ENCODE measurements at places on chromosomes 2 and 18. TPM values are rescaled to one million over a fixed set of nuclear protein-coding genes. Genes with fewer than 3 reads are reported as not detected.

The LBX2 gene
- polyA plus RNA-seq = 3.1 TPM

GRCh38 chr18:11657152-11657551, 31.9 kb upstream of the GNAL start:
- DNase-seq = no peak

- DNase-seq = no peak
These were observed 155.2 kb downstream of the TWIST2 start for GRCh38 chr2:239002954-239003623.

DNA sequence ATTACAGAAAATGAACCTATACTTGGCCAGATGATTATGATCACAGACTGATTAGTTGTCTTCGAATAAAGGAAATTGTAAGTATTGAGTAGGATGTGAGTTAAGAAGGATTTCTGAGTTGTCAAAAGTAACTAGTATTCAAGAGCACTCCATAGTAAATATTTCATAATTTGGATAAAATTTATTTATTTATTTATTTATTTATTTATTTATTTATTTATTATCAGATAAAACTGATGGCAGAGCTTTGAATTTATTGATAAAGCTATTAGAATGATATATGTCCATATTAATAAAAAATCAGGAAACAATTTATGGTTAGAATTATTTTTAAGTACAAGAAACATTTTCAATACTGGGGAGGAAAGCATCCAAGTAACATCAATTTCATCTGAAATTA, 1634.1 kb downstream of the LRP1B start:
- DNase-seq = no peak

The AGXT gene
- 0.13 TPM for polyA plus RNA-seq

- DNase-seq = no peak
These were observed 562.7 kb upstream of the SLC39A10 start for GRCh38 chr2:195094330-195094729.

GRCh38 chr18:9751371-9752031, 43.4 kb downstream of the RAB31 start:
- no peak for DNase-seq

DNA sequence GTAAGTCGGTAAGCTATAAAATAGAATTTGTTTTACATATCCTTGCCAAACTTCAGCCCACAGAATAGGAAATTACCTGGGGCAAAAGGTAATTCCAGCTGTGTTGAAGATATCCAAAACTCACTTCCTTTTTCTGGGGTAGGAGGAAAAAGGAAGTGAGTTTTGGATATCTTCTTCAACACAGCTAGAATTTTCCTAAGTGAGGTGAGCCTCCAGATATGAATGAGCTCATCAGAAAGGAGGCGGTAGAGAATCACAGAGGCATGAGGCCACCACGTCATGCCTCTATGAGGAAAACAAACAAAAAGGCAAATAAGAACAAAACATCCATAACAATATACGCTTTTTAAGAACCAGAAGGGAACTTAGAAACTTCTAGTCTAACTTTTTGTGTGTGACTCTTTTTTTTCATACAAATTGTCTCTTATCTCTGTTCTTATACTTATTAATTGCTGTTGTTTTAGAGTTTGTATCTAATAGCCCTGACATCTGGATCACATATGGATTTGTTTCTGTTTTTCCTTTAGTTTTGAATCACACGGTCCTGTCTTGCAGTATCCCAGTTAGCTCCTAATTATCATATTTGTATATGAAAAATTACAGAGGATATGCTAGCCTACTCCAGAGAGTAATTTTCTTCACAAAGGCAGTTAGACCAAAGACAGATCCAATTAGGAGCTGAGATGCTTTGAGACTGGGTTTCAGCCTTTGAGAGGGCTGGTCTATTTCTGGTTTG, 104.5 kb downstream of the RBM43 start:
- DNase-seq = no peak

- DNase-seq = no peak
These were observed 159.6 kb downstream of the LDLRAD4 start for GRCh38 chr18:13378150-13378549.

GRCh38 chr2:108212671-108213070, 27.1 kb upstream of the SULT1C3 start:
- DNase-seq = no peak

The ZNF521 gene
- 41.0 TPM for polyA plus RNA-seq

DNA sequence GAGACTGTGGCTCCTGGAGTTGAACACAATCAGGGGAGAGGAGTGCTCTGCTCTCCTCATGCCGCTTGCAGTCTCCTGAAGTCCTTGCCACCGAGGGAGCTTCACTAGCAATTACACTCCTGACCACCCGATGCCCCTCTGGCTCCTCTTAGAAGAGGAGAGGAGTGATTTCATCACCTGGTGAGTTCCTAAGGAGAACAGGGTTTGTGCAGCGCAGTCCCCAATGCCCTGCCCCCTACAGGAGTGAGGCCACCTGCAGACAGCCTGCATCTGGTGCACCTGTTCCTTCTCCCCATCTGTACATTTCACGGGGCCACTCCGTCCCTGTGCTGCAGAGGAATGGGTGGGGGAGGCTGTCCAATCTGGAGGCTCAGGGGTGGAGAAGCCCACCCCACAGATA, 267.2 kb downstream of the HRH4 start:
- DNase-seq = no peak

GRCh38 chr2:236344446-236344845, 80.2 kb upstream of the ASB18 start:
- DNase-seq = no peak

The BCL2 gene
- 19.8 TPM for polyA plus RNA-seq

The HAAO gene
- polyA plus RNA-seq = 53.6 TPM

DNA sequence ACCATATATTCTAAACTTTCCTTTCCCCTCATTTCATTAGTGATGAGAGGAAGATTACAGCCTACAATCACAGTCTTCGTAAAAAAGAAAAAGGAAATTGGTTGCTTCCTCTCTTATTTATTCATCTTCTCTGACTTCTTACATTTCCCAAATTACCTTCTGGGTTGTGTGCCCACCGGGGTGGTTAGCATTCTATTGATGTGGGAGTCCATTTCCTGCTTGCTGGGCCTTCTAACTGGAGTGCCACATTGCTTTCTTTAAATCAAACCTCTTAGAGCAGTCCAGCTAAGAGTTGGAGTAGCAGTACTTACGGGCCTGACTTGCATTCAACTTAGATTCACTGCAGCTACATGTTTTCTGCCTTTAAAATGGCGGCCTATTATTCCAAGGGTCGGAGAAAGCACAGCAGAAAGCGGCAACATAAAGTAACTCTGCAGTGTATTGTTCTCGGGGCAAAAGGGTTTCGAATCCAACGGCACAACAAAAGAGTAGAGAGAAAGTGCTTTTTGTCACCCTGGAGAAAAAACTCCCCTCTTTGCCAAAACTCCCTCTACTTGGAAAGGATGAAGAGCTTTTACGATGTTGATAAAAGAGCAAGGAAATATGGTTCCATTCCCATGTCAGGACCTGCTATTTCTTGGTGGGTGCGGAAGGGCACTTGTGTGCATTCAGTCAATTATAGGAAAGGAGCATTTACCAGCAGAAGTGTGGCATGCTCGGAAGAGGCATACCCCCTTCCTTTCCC, 110.6 kb upstream of the DLX2 start:
- no peak for DNase-seq

The NXPH2 gene
- polyA plus RNA-seq = 4.7 TPM

DNA sequence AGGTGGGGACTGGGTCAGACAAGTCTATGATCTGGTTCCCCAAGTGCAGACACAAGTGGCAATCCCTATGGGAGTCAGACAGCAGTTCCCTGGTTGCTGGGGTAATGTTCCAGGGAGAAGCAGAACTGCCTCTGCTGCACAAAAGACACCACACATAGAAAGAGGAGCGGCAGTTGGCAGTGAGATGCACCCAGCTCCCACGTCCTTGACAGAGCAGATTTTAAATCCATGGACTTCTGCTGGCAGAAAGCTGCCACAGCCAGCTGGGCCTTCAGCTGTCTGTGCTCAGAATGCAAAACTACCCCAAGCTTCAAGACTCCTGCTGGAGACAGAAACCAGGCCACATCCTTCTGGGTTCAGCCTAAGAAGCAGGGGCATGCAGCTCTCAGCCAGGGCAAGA, 147.2 kb downstream of the ETAA1 start:
- DNase-seq = no peak

DNA sequence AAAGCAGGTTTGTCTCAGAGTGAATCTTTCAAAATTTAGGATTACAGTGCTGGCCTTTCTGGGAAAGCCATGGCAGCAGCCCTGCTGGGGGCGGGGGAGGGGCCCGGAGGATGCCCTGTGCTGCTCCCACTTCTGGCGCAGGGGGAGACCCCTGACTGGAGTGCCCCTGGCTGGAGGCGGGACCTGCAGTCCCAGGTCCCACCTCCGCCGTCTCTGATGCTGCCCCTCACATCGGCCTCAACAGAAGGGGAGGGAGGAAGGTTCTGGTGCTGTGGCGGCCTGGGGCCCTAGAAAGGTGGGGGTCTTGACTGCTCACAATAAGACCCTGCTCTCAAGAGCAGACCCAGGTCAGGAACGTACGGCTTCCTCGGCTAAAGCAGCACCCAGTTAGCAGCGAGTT, 216.4 kb downstream of the TWIST2 start:
- no peak for DNase-seq

- DNase-seq = no peak
These were observed 28.3 kb downstream of the PKP4 start for GRCh38 chr2:158484892-158485556.

DNA sequence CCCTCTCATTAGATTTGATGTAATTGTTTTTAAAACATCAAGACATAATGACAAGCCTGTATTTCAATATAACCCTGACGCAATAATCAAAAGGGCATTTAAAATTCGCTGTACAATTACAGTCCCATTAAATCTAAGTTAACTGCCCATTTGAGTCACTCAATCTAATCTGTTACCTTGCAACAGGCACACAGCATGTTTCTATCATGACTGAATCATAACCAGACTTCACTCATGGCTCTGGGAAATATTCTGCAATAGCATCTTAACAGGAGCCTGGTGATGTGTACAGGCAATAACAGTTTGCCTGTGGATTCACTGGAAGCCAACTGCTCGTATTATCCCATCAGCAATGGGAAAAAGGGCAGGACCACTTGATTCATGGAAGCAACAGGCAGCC, 142.3 kb upstream of the NCKAP5 start:
- no peak for DNase-seq

GRCh38 chr2:55901941-55902340, 21.6 kb downstream of the EFEMP1 start:
- no peak for DNase-seq

The UBE2F gene
- 43.6 TPM for polyA plus RNA-seq

- no peak for DNase-seq
These were observed 26.1 kb upstream of the CERS6 start for GRCh38 chr2:168429988-168430387.

DNA sequence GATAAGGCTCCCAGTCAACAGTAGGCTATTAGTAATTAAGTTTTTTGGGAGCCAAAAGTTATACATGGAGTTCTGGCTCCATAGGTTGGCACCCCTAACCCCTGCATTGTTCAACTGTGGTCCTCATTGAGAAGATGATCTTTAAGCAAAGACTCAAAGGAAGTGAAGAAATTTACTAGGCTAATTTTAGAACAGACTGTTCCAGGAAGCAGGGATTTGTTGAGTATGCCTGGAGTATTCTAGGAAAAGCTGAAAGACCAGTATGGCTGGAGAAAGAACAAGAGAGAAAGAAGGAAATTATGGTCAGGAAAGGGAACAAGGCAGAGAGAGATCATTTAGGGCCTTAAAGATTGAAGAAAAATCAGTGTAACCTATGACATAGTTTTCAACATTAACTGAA, 125.1 kb downstream of the PMAIP1 start:
- DNase-seq = no peak

- no peak for DNase-seq
These were observed 107.1 kb downstream of the ABCA12 start for GRCh38 chr2:215031321-215031720.

The SMPD4 gene
- 69.8 TPM for polyA plus RNA-seq

DNA sequence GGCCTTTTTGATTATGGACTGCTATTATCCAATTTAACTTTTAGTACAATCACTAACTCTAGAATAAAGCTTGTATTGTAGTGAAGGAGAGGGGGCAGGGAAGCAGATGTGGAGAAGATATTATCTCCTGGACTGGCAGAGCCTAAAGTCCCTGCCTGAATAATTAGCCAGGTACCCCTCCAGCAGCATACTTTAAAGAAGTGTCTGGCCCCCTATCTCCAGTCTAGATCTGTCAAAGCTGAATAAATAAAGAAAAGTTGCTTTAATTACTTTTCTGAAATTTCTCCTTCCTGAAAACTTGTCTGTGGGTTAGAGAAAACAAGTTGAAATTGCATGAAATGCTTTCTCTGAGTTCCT, 258.2 kb downstream of the SLC8A1 start:
- DNase-seq = no peak

The HOXD13 gene
- 0.08 TPM for polyA plus RNA-seq

The LRRC30 gene
- polyA plus RNA-seq = not detected

The NPHP1 gene
- polyA plus RNA-seq = 20.8 TPM

DNA sequence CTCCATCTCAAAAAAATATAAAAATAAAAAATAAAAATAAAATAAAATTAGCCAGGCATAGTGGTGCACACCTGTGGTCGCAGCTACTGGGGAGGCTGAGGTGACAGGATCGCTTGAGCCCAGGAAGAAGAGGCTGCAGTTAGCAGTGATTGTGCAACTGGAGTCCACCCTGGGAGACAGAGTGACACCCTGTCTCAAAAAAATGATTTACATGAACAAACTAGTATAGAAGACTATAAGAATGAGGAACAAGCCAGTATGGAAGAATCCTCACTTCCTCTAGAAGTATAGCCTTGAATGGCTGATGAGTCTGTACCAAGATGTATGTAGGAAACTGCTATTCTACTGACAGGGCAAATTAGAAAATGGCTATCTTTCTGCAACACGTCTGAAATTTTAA, 10.9 kb downstream of the YES1 start:
- DNase-seq = no peak

The CYP27A1 gene
- 63.2 TPM for polyA plus RNA-seq

GRCh38 chr2:71071681-71072398, 3.4 kb downstream of the NAGK start:
- no peak for DNase-seq

DNA sequence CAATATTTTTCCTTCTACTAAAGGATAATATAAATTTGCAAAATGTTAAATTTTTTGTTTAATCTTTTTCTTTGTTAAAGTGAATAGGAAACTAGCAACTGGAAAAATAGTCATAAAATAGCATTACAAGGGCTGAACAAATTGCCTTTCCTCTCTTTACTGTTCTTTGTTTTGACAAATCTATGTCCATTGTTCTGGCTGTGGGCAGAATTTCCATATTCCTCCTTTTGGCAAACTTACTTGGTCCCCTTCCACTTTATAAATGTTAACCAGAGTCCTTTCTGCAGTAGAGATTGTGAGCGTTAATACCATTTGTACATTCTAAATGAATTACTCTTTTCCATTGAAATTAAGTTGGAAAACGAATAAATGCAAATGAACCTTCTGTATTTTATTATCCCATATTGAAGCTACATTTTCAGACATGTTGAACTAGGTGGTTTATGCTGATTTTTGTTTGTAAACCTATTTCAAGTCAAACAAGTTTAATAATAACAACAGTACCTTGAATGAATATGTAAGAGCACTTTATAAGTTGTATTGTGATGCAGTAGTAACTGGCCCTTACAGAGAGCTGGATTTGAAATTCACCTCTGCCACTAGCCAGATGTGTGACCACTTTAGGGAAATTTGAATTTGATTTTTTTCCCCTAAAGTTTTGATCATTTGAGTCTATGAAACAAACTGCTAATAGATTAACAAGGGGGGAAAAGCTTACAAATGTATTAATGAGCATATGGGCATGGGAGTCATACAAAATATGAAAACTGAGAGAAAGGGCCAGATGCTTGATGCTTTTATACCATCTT, 3.3 kb downstream of the RNF125 start:
- DNase-seq = no peak

GRCh38 chr2:122074201-122074600, 318.8 kb downstream of the TSN start:
- no peak for DNase-seq

The GPR35 gene
- polyA plus RNA-seq = 1.8 TPM

The TOGARAM2 gene
- 1.7 TPM for polyA plus RNA-seq

- DNase-seq = no peak
These were observed 73.8 kb downstream of the USP40 start for GRCh38 chr2:233492751-233493150.

Data from renal pelvis (tissue), 12 donors.